ENCODE measurements at places on chromosomes 7 and 10.

- DNase-seq, result no peak
Measured at GRCh38 chr10:130045091-130045652, 65.5 kb downstream of the C10orf143 start.

DNA sequence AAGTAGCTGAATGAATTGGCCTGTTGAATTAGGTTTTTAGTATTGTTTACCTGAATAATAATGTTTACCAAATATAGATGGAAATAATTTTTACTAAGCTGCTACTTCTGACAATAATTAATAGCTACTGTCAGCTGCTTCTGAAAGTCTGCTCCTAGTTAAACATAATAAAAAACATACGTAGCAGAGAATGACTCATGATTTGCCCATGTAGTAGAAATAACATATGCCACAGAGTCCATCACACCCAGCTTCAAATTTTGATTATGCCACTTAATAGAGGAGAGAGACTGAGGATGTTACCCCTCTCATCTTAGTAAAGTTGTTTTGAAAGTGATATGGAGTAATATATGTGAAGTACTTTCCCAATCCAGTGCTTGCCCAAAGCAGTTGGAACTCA is 57.6 kb upstream of the MDFIC start:
- DNase-seq, result no peak

DNA sequence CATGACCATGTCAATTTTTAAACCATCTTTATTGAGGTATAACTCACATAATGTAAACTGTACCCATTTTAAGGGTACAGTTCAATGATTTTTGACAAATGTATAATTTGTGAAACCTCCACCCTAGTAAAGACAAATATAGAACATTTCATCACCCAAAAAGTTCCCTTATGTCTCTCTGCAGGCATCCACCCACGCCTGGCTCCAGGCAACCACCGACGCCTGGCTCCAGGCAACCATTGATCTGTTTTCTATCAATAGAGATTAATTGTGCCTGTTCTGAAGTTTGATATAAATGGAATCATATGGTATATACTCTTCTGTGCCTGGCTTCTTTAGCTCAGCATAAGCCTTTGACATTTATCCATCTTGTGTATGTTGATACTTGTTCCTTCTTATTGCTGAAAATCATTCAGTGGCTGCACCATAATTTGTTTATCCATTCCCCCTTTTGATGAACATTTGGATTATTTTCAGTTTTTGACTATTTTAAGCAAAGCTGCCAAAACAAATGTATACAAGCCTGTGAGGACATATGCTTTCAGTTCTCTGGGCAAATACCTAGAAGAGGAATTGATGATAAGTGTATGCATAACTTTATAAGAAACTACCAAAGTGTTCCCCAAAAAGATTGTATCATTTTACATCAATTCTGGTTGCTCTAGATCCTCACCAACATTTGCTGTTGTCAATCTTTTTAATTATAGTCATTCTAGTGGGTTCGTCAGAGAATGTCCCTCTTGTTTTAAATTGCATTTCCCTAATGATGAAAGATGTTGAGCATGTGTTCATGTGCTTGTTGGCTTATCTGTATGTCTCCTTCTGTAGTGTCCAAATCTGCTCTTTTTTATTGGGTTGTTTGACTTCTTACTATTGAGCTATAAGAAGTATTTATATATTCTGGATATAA is 55.7 kb upstream of the HECTD2 start:
- no peak for DNase-seq

DNA sequence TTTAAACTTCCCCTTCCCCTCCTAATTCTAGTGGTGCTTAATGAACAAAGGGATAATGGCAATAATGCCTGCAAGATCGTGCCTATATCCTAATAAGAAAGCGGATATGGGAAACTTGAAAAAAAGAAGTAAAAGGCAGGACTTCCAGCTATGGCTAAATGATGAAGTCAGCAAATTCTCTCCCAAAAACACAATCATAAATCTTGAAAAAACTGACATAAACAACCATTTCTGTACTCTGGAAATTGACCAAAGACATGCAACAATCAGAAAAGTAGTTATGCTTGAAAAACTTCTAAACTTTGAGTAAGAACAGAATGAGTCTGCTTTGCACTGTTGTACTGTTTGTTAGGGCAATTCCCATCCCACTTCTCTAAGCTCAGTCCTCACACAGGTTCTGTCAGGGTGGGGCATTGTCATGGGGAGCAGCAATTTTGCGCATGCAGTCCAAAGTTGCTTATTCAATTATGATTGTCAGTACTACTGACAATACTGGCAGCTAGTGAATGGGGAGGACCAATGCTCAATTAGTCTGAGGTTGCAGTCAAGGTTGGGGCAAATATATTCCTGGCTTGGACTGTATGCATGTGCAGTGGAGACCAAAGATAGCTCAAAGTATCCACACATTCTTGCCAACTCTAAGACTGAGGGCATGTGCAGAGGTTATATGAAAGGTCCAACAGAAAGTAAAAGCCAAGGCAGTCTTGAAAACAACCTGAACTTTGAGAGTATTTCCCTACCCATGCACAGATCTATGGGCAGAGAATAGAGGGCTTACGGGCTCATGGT is 34.1 kb upstream of the ARHGAP22 start:
- no peak for DNase-seq

GRCh38 chr7:36011588-36011965 is 141.5 kb upstream of the EEPD1 start:
- DNase-seq, result no peak

DNA sequence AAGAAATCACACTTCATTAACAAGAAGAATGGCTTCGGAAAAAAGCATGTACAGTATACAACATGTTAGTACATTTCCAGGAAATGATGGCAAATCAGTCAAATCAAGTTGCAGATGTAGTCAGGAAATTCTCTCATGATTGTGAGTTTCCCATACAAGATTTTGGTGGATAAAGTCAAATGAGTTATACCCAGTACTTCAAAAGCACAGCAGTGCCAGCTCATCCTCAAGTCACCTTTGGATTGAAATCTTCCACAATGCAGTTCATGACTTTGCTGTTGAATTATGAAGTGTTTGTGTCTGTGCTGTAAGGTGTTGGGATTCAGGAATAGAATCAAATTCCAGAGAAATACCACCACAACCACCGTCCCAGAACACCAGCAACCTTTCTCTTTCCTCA is 301.3 kb upstream of the BMPER start:
- DNase-seq, result no peak

DNA sequence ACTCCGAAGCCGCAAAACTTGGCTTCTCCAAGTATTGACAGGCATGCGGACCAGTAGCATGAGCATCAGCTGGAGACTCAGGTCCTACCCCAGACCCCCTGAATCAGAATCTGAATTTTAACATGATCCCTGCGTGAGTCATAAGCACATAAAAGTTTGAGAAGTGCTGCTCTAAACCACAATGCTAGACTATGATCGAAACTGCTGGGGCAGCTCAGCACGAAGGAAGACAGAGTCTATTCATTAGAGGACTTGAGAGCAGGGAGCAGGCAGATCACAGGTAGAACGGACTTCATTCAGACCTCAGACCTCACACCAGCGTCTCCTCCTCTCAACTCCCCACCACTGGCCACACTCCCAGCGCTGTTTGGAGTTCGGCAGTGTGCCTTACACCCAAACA is 16.9 kb downstream of the CAMK2G start:
- no peak for DNase-seq

GRCh38 chr7:21071561-21072501 is 285.1 kb upstream of the SP8 start:
- DNase-seq, result no peak

GRCh38 chr7:43491123-43491522 is 91.8 kb upstream of the STK17A start:
- no peak for DNase-seq

DNA sequence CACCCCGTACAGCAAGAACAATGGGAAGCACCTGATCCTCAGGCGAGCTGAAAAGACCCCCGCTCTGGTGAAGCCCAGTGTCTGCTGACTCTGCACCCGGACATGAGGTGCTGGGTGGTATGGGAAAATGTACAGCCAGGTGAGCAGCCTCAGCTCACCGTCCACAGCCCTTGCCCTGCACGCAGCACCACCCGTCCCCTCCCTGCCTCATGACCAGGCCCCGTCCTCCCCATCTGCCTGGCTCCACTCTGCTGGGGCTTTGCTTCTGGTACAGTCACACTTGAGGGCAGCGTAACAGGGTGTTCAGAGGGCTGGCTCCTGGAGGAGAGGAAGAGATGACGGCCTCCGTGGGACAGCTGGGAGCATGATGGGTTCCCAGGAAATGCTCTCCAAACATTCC is 49.1 kb downstream of the NCAPG2 start:
- no peak for DNase-seq

GRCh38 chr10:99431190-99431760 is 851 bp upstream of the GOT1 start:
- DNase-seq, result no peak

DNA sequence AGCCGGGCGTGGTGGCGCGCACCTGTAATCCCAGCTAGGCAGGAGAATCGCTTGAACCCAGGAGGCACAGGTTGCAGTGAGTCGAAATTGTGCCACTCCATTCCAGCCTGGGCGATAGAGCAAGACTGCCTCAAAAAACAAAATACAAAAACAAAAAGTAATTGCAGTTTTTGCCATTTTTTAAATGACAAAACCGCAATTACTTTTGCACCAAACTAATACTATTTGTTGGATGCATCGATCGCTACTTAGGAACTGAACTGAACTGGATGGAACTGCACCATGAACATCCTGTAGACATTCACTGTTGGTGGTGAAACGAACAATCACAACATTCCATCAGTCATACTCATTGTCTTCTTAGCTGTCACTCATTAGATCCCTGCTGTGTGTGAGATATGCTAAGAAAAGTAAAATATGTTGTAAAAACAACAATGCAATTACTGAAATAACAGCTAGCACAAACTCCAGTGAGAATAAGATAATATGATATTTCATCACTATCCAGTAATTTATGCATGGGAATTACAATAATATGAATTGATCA is 341.2 kb downstream of the ACTR3B start:
- no peak for DNase-seq

- DNase-seq, result no peak
Measured at GRCh38 chr7:16811551-16811950, 6.8 kb upstream of the AGR2 start.

DNA sequence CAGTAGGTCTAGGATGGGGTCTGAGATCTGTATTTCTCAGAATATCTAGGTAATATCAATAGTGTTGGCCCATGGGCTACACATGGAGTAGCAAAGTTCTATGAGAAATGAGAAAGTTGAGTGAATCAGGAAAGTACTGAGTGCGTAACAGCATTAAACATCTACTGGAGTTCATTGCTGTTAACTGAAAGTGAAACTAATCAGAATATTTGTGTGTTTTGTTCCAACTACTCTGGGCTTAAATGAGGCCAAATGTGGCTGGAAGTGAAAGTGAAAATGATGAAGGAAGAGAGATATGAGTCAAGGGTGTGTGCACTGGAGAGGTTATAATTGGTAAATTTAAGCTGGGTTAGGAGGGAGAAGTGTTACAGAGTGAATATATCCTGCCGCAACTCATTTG is 46.5 kb downstream of the TMEM106B start:
- no peak for DNase-seq

GRCh38 chr7:22182149-22182548 is 174.8 kb downstream of the RAPGEF5 start:
- no peak for DNase-seq

DNA sequence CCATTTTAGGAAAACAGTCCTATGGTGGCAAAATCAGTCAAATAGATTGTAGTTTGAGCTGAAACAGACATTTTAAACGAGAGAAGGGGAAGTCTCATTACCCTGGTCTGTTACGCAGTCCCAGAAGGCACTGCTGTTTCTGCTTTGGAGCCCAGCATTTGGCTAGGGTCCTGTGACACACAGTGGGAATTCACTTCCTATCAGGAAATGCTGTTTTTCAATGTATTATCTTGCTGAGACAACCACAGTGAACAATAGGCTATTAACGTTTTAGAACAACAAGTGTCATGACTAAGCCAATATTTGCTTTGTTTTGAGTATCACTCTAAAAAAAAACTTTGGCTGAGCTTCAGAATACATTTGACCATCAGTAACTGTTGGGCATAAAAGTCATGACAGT is 74.1 kb downstream of the ADD3 start:
- no peak for DNase-seq

- DNase-seq, result no peak
Measured at GRCh38 chr10:93410697-93411348, 71.3 kb downstream of the MYOF start.

DNA sequence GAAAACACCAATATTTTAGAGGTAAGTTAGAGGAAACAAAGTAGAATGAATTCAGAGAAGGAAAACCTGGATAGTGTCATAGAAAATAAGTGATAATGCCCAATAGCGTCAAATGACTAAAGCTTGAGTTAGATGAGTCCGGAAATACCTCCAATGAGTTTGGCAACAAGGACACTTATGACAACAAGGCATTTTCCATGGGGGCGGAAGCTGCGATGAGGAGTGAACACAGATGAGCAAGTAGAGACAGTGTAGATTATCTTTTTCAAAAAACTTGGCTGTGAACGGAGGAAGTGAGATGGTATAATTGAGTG is 383 bp upstream of the R3HCC1L start:
- no peak for DNase-seq

DNA sequence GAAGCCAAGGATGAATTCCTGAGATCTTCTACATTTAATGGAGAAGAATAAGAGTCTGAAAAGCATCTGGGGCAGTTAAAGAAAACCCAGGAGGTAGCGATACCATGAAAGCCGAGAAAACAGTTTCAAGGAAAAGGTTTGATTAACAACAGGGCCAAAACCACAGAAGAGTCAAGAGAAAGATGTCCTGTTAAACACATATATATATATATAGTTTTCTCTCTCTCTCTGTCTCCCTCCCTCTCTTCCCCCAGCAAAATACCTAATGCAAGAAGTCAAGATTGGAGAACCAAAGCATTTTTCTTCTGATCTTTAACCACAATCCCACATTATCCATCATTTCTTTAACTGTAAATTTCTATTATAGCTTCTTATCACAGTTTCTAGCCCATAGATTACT is 261.4 kb downstream of the SNX13 start:
- DNase-seq, result no peak

DNA sequence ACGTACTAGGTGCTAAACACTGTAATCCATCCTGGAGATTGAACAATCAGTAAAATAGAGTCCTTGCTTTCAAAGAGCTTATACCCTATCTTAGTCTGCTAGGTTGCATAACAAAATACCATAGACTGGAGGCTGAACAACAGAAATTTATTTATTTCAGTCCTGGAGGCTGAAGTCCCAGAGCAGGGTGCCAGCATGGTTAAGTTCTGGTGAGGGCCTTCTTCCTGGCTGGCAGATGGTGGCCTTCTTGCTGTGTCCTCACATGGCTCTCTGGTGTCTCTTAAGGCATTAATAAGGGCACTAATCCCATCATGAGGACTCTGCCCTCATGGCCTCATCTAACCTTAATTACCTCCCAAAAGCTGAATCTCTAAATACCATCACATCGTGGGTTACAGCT is 43.1 kb upstream of the ICA1 start:
- no peak for DNase-seq

GRCh38 chr7:15504351-15504750 is 57.5 kb downstream of the AGMO start:
- no peak for DNase-seq

- DNase-seq, result no peak
Measured at GRCh38 chr10:31669357-31669756, 259.3 kb downstream of the ARHGAP12 start.

GRCh38 chr7:84389242-84389641 is 194.7 kb upstream of the SEMA3A start:
- no peak for DNase-seq

Measured in activated CD8-positive, alpha-beta memory T cell treated with anti-CD3 and anti-CD28 coated beads for 1 hour (primary cell).